Mesothelial cell of epicardium (in vitro differentiated cells): ENCODE measurements at places on chromosomes 5 and 9.

- no peak for DNase-seq
Measured at GRCh38 chr9:129944506-129945116, 98.4 kb downstream of the FNBP1 start.

- DNase-seq: no peak
Measured at GRCh38 chr5:43485406-43485805, 1.7 kb upstream of the TMEM267 start.

DNA sequence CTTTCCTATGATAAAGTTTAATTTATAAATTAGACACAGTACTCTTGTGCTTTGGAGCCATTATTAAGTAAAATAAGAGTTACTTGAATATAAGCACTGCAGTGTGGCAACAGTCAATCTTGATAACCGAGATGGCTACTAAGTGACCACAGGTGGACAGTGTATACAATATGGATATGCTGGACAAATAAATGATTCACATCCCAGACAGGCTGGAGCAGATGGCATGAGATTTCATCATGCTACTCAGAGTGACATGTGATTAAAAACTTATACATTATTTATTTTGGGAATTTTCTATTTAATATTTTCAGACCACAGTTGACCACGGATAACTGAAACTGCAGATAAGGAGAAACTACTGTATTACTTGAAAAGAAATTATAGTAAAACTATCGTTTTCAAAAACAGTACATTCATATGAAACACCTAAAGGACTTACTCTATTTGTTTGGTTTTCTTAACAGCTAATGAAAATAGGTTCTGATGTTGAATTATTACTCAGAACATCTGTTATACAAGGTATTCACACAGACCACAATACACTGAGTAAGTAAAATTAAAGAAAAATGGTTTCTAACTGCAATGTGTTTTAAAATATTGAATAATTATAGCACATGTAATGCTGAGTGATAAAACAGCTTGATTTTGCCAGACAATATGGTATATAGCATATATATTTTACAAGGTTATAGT, 16.0 kb downstream of the LYRM7 start:
- DNase-seq: no peak

GRCh38 chr9:97628668-97629067, 4.5 kb downstream of the TSTD2 start:
- DNase-seq: no peak

GRCh38 chr5:127650649-127651048, 1.8 kb downstream of the CTXN3 start:
- no peak for DNase-seq

DNA sequence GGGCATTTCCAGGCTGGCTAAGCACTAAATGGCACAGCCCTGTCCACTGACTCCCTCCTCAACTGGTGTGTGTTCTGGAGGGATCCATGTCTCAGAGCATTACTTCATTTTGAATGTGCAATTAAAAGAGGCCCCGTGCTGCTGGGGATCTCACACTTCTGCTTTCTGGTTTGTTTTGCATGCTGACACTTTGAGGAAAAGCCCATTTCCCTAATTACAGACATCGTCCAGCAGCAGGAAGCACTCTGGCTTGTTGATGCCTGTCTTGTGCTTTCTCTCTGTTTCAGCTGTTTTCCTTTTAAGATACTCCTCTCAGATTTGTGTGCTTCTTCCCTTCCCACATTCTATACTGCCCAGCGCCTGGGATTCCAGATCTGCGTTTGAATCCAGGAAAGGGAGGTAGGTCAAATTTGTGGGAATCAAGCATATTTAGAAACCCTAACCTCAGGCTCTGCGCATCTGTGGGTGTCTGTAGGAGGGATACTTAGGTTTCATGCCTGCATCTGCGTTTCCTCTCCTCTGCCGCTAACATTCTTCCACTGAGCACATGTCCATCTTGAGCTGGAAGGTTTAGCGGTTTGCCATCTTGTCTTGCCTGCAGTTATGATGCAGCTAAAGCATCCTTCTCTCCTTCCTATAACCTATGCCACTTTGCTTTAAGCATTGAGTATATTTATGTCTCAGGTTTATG, 25.7 kb downstream of the SYK start:
- no peak for DNase-seq

- no peak for DNase-seq
Measured at GRCh38 chr5:178496214-178496613, 94.0 kb downstream of the COL23A1 start.
